ENCODE measurements at places on chromosomes 2 and 18.

DNA sequence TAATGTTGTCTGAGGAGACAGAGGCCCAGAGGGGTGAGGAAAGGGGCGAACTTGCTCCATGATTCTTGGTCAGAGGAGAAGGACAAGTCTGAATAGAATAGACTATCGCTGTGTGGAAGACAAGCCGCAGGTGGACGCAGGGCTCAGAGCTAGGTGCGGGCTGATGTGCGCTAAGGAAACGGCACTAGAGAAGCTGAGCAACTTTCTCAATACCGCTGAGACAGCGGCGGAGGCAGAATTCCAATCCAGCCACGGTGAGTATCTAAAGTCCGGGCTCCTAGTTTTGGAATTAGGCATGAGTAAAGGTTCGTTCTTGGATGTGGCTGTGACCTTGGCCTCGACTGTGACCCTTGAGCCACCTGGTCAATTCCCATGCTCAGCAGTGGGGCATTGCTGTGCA lies 47.8 kb downstream of the CAPN13 start:
- DNase-seq, result no peak

- DNase-seq, result no peak
Observed at GRCh38 chr2:215744514-215744913, 268.8 kb downstream of the MREG start.

- no peak for DNase-seq
Observed at GRCh38 chr2:37287966-37288365, 36.7 kb downstream of the PRKD3 start.

DNA sequence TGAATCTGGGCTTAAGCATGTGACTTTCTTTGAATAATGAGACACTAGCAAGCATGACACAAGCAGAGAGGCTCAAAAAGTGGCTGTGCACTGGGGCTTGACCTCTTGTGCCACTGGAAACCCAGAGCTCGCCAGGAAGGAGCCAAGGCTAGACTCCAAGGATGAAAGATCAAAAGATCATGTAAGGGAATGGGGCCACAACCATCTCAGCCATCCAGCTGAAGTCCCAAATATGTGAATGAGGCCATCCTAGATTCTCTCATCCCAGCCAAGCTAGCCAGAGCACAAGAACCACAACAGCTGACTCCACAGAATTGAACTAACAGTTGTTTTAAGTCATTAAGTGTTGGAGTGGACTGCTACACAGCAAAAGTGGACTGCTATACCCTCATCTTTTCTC lies 288.1 kb downstream of the CCDC178 start:
- DNase-seq, result no peak

GRCh38 chr18:269480-270095 lies 1.7 kb upstream of the THOC1 start:
- no peak for DNase-seq

DNA sequence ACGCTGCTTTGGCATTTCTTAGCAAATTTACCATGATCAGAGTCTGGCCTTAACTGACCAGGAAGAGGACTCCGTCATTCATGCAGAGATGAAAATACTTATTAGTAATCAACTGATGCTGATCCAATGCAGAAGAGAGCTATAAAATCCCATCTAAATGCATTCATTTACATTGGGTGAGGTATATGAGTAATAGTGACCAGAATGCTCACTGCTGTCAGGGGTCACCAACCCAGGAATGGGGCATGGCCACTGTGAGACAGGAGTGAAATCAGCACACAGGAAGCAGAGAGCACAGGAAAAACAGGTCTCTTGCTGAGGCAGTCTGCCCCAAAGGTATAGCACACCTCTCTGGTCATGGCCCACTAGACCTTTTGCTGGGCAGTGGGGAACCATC lies 68.1 kb upstream of the TMEM247 start:
- no peak for DNase-seq

- DNase-seq, result no peak
Observed at GRCh38 chr2:124536591-124536990, 511.5 kb downstream of the CNTNAP5 start.

DNA sequence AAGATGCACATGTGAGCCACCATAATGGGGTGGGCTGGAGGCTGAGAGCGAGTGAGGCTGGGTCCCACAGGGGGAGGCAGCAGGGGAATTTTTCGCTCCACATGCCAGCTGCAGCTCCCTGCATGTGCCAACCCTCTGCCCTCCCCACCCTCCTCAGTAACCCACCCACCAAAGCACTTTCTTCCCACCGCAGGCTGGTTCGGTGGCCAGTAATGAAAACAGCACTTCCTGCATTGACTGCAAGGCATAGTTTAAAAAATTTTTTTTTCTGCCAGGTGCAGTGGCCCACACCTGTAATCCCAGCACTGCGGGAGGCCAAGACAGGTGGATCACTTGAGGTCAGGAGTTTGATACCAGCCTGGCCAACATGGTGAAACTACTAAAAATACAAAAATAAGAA lies 147.5 kb upstream of the TTC39C start:
- no peak for DNase-seq

DNA sequence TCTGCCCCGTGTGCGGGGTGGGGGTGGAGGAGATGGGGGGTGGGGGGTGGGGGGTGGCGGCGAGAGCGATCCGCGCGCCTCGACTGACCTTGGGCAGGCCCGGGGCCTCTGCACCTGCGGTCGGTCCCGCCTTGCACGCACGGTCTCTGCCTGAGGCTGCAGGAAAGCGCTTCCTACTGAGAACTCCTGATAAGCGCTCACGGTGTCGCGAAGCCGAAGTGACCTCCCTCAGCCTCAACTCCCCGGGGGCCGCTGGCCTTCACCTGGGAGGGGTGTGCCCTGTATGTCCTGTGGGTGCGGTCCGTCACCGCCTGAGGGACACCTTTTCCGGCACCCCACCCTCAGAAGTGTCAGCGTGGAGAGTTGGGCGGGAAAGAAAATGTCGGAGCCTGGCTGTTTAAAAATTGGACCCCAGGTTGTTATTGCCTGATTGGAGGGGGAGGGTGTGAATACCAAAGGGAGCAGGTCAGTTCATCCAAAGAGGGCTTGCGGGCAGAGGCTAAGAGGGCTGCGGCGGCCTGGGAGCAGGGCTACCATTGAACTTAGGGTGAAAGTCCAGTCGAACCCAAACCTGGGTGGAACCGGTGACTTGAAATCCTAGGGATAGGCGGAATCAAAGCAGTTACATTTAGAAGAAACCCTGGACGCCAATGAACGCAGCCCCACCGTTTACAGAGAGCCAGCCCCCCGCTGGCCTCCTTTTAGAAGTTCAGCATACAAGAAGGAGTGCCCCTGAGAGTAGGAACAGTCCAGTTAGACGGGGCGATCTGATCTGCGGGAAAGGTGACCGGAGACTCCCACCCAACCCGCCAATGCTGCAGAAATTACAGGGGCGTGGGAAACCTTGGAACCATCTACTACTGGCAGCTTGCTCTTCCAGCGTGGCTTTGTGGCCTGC lies 1.2 kb downstream of the MAL start:
- DNase-seq, result no peak

GRCh38 chr2:200091126-200091525 lies 135.7 kb downstream of the MAIP1 start:
- no peak for DNase-seq
